NCI-H1048 (cell line): ENCODE measurements at places on chromosomes 16 and 17.
A peak's percentile ranks its signal among the peaks of the same experiment; 100 is the strongest.

GRCh38 chr16:87201052-87201451 is 116.1 kb downstream of the C16orf95 start:
- no peak for DNase-seq

- DNase-seq = no peak
These were observed 302.9 kb downstream of the CPPED1 start for GRCh38 chr16:12500771-12501170.

DNA sequence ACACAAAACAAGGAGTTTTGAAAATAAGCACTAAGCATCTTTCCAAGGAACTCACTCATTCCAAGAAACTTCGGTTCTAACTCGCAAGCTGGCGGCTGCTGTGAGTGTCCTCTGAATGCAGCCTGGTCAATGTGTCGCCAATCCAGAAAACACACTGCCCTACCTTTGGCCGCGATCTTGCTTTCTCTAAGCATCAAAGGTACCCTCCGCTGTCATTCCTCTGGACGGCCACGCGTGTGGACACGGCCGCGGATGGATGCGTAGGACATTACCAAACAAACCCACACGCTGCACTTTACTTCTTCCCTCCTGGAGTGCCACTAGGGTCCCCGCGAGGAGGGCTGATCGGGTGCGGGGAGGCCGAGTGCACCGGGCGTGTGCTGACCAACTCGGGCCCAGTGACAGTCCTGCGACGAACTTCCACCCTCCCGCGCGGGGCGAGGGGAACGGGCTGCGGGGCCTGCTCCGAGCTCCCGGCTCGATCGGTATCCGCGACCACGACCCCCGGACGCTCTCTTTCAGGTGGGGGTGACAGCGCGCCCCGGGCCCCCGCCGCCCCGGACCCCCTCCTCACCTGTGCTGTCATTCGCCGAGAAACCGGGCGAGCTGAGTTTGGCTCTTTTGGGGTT is 1.1 kb downstream of the CREBBP start:
- DNase-seq = no peak

- DNase-seq = no peak
These were observed 895.8 kb upstream of the SOX9 start for GRCh38 chr17:71224824-71225575.

GRCh38 chr17:36920032-36921005 is 17.0 kb upstream of the LHX1 start:
- no peak for DNase-seq

- peak; percentile 7 for DNase-seq
These were observed 13.7 kb downstream of the SYCE1L start for GRCh38 chr16:77212741-77213541.

- DNase-seq = no peak
These were observed 200.4 kb upstream of the N4BP1 start for GRCh38 chr16:48810436-48810802.

GRCh38 chr16:17271687-17272086 is 199.1 kb downstream of the XYLT1 start:
- no peak for DNase-seq

DNA sequence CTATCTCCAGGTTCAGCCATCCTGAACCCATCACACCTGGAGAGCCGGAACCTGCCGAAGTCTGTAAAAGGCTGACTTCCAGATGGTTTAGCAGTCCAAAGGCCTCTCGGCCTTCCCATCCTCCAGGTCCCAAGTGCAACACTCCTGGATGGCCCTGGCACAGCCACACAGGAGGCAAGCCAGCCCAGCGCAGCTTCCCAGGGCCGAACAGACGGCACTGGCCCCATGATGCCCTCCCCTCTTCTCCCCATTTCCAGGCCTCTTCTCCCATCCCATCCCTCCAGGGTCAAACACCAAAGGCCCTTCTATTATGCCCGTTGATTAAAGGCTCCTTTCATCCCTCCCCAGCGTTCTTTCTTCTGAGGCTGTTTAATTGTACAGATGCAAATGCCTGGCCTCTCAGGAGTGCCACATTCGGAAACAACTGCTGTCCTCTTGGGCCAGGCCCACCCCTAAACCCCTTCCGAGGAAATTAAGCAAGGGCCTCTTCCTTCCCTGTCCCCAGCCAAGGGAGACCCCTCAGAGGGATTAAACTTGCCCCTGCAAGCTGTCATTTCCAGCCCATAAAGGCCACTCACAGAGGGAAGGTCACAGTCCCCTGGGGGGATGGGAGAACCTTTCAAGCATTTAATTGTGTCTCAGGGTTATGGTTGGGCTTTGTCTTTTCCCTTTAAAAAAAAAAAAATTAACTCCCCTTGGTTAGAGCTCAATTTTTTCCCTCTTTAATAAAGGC is 30.8 kb downstream of the AXIN2 start:
- no peak for DNase-seq

GRCh38 chr16:3482659-3483241 is 12.5 kb downstream of the C16orf90 start:
- DNase-seq = no peak

DNA sequence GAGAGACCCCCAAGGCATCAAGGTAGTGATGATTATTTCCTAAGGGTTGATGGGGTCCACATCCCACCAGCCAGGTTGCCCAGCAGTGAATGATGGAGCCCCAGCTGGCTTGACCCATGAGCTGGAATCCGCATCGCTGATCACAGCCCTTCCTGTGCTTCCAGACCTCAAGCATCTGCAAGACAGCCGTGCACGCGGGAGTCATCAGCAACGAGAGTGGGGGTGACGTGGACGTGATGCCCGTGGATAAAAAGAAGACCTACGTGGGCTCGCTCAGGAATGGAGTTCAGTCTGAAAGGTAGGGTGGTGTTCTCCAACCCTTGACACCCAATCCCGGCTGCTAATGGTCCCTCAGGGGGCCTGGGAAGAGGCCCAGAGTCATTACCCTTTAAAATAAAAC is 69.3 kb downstream of the CRISPLD2 start:
- no peak for DNase-seq

- no peak for DNase-seq
These were observed 114.1 kb downstream of the PITPNC1 start for GRCh38 chr17:67491009-67491680.

DNA sequence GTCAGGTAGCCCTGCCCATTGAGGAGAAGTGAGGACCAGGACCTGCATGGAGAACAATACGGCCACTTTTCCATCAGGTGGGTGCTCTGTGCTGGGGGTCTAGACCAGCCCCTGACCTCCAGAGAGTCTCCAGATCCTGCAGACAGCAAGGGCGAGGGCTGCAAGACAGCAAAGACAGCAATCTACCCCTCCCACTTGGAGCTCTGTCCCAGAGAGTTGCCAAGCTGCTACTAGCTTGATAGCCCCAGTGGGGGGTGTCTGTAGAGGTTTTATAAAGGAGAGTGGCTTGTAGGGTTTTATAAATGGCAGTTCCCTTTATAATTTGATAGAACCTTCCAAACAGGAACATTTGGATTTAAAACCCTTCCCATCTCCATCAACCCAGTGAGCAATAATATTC is 16.7 kb upstream of the SLFN11 start:
- DNase-seq = no peak

GRCh38 chr17:66948061-66948750 is 16.3 kb upstream of the CACNG4 start:
- DNase-seq = no peak

DNA sequence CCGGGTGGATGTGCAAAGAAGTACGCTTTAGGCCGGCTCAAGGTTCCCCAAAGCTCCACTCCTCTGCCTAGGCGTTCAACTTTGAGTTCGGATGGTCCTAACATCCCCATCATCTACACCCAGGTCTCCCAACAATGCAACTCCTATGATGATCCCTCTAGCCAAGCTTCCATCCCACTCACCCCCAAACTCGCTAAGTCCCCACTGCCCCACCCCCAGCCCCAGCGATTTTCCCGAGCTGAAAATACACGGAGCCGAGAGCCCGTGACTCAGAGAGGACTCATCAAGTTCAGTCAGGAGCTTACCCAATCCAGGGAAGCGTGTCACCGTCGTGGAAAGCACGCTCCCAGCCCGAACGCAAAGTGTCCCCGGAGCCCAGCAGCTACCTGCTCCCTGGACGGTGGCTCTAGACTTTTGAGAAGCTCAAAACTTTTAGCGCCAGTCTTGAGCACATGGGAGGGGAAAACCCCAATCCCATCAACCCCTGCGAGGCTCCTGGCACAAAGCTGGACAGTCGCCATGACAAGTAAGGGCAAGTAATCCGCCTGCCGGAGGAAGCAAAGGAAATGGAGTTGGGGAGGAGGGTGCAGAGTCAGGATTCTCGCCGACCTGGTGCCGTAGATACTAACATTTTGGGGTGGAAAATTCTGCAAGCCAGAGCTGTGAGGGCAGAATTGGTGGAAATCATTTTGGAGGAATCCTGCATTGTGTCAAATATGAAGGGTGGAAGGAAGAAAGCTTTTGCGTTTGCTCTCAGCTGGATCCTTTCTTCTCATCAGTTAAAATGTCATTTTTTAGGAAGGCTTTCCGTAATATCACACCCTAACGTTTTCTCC is at the start of gene TP53:
TP53 (minus strand) TSS at position 419 of the 836 bp plus-strand sequence. CDS start 10,896 bp downstream, outside the sequence.
- peak; percentile 79 for DNase-seq

GRCh38 chr17:56891751-56892150 is 22.1 kb downstream of the TRIM25 start:
- no peak for DNase-seq

- no peak for DNase-seq
These were observed 8.3 kb downstream of the TSC2 start for GRCh38 chr16:2056077-2056476.

DNA sequence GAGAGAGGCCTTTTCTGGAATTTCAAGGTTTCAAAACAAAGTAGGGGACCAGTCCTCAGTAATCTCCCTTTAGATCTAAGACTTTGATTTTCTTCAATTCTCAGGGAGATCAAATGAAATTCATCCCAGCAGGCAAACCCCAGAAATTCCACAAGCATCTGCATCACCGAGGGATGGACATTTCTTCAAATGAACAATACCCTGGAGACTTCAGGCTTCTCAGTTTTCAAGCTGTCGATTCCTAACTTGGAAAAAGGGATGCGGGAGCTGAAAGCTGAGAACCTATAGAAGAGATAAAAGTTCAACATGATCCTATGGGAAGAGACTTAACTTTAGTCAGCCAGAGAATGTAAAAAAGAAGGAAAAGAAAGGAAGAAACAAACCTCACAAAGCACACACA is 296.9 kb upstream of the CDH5 start:
- no peak for DNase-seq

DNA sequence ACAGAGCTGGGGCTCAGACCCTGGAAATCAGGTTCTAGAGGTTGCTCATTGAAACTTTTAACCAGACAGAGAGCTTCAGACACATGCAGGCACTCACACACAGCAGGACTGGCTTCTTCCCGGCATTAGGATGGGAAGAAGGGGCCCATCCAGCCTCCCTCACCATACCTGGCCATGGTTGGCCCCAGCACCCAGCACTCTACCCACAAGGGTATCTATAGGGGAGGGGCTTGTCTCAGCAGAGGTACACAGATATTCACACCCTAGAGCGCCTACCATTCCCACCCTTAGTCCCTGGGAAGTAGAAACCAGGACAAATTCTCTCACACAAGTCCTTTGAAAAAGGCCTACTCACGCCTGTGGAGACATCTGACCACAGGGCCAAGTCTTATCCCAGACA is 20.5 kb upstream of the CCL2 start:
- no peak for DNase-seq

GRCh38 chr16:81461766-81462165 is 17.2 kb downstream of the CMIP start:
- DNase-seq = no peak

GRCh38 chr17:70922268-70922667 is 752.9 kb downstream of the KCNJ2 start:
- DNase-seq = no peak

DNA sequence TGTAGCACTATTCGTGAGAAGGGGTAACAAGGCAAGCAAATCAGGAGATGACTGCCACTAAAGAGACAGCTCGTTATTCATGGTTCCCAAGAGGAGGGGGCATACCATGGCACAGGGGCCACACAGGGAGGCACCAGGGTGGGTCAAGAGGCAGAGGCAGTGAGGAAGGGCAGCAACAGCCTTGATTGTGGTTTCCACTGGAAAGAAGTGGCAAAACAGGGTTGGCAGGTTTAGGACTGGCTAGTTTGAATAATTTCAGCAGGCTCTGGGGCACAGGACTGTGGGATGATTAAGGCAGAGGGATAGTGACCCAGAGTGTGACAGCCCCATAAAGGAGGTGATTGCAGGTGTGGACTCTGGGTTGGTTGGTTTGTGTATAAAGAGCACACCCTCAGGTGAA is 188.9 kb downstream of the CBLN1 start:
- no peak for DNase-seq

- no peak for DNase-seq
These were observed 51.5 kb downstream of the LDHD start for GRCh38 chr16:75065149-75065505.

DNA sequence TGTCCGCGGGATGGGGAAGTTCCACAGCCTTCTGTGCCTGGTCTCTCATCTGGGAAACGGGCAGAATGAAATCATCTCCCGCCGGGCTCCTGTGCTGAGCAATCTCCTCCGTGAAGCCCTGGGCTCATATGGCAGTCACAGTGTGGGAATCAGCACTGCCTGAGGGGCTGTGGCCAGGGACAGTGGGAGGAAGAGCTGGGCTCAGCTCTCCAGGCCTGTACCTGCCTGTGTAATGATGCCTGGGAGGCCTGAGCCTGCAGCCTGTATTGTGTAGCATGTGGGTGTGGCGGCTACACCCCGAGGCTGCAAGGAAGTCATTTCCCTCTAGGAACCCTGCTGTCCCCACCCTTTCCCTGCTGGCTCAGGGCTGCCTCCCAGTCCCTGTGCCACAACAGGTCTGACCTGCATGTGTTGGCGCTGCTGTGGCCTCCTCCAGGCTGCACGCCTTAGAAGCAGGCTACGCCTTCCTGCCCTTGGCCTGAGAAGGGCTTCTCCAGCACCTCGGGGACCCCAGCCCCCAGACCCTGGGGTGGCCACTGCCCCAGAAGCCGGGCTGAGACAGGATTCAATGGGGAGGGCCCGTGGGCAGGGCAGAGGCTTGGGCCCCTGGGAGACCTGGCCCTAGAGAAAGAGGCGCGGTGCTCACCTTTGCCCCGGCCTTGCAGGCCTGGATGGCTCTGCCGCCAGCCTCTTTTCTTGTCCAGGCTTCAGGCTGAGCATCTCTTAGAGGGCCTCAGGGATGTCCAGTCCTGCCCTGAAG is 2.1 kb downstream of the ITGB4 start:
- no peak for DNase-seq

GRCh38 chr17:944266-944826 is 35.2 kb downstream of the NXN start:
- no peak for DNase-seq

GRCh38 chr17:27259356-27259755 is 34.6 kb upstream of the WSB1 start:
- no peak for DNase-seq

- DNase-seq = no peak
These were observed 110.6 kb upstream of the PLCG2 start for GRCh38 chr16:81668243-81669097.
